ENCODE measurements at places on chromosomes 16 and 17.
A peak's percentile ranks its signal among the peaks of the same experiment; 100 is the strongest.

- peak; percentile 57 for DNase-seq
Measured at GRCh38 chr16:85616607-85617321, 3.6 kb downstream of the GSE1 start.

GRCh38 chr16:89167425-89167941 lies 4.1 kb upstream of the CDH15 start:
- peak; percentile 94 for DNase-seq

DNA sequence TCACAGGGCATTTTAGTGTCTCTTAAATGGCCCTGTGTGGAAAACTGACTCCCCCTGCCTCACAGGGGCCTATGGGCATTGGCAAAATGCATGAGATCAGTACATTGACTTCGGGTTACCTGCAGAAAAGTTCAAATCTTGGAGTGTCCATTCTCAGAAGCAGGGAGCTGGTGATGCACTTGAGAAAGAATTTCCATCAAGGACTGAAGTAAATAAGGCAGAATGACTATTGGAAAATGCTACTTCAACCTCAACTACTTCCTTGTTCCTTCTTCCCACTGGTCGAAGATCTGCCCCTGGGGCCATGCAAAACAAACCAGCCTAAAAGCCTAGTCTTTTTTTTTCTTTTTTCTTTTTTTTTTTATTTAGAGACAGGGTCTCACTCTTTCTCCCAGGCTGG lies 13.8 kb upstream of the GSDMA start:
- DNase-seq = no peak

DNA sequence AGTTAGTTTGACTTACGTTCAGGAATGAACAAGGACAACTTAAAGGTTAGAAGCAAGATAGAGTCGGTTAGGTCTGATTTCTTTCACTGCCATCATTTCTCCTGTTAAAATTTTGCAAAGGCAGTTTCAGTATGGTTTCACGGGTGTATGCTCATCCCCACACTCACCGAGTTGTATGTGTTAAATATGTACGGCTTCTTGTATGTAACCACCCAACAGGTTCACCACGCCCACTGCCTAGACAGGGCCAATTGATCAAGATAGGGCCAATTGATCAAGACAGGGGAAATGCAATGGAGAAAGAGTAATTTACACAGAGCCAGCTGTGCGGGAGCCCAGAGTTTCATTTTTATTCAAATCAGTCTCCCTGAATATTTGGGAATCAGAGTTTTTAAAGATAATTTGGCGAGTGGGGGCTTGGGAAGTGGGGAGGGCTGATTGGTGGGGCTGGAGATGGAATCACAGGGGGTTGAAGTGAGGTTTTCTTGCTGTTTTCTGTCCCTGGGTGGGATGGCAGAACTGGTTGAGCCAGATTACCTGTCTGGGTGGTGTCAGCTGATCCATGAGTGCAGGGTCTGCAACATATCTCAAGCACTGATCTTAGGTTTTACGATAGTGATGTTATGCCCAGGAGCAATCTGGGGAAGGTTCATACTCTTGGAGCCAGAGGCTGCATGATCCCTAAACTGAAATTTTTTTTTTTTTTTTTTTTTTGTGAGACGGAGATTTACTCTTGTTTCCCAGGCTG lies 62.4 kb upstream of the PLCG2 start:
- DNase-seq = no peak

GRCh38 chr16:74743045-74743667 lies 31.5 kb downstream of the FA2H start:
- peak; percentile 58 for DNase-seq
